ENCODE measurements at places on chromosomes 2 and 18.

GRCh38 chr2:153519257-153519875 is 40.8 kb upstream of the RPRM start:
- peak; percentile 19 for DNase-seq

DNA sequence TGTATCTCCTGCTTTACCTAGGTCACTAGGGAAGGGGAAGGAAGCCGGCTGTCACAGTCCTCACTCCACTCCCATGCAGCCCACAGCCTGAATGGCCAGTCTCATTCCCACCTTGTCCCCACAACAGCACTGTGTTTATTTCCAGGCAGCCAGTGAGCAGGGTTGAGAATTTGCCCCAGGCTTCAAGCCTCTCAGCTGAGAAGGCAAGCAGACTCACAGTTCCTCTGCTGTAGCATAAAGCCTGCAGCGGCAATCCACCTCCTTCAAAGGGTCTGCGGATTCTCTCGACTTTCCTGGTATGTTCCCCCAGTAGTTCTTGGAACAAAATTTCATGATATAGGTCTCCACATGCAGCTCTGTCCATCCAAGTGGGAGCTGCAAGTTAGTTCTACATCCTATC is 262.9 kb upstream of the GULP1 start:
- no peak for DNase-seq

- no peak for DNase-seq
These were observed 4.5 kb downstream of the ATIC start for GRCh38 chr2:215316336-215316735.

DNA sequence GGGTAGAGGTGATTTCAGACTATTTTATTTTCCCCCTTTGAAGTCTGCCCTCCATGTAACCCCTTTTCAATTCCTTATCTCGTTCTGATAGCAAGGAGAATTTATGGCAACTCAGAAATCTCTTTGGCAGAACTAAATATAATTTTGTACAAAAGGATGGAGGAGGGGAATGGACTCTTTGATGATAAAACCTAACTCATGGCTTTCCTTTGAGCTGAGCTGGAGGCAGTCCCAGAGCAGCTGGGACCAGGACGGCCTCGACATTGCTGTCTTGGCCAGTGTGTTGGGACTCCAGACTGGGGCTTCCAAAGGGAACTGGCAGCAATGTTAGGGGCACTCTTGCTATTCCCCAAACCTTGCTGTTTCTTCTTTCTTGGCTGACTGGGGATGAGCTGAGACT is 47.7 kb downstream of the PAX8 start:
- no peak for DNase-seq

Measured in CD4-positive, alpha-beta T cell treated with Interleukin-6 at 100 ng/mL for 8 hours (primary cell).